ENCODE measurements at places on chromosomes 12 and 14.

GRCh38 chr14:58555647-58556046 is 82.1 kb upstream of the DACT1 start:
- no peak for DNase-seq

GRCh38 chr14:73816393-73816816 is 35.2 kb upstream of the PTGR2 start:
- no peak for DNase-seq

- no peak for DNase-seq
These were observed 48.7 kb downstream of the MIPOL1 start for GRCh38 chr14:37246427-37246829.

- peak; percentile 18 for DNase-seq
These were observed 49.9 kb downstream of the PTHLH start for GRCh38 chr12:27922531-27923139.

DNA sequence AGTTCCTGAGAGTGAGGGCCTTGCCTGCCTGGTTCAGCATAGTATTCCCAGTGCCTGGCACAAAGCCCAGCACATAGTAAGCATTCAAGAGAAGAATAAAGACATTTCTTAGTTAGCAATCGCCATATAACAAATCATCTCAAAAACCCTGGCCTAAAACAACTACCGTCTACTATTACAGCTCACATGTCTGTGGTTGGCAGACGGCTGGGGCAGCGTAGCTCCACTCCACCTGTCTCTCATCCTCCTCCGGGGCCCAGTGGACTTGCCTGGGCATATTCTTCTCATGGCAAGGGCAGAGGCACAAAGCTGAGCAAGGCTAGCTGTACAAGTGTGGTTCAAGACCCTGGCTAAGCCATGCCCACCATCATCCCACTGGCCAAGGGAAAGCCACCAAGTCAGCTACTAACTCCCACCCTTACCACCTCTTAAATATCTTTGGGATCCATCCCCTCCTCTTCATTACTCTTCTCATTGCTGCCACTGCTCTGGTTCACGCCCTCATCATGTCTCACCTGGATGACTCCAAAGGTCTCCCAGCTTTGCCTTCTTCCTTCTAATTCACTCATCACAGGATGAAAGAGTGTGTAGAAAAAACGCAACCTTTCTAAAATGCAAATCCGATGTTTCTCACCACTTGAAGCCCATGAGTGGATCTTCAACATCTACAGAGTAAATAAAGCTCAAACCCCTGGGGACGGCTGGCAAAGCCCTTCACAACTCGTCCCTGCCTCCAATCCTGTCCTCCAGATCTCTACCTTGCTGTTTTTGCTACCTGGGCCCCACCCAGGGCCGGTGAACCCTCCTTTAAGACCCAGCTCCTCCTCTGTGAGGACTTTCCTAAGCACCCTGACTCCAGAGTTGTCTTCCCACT is 10.4 kb downstream of the TMEM229B start:
- DNase-seq, result no peak

- no peak for DNase-seq
These were observed 130.8 kb upstream of the CNTN1 start for GRCh38 chr12:40561395-40561966.

DNA sequence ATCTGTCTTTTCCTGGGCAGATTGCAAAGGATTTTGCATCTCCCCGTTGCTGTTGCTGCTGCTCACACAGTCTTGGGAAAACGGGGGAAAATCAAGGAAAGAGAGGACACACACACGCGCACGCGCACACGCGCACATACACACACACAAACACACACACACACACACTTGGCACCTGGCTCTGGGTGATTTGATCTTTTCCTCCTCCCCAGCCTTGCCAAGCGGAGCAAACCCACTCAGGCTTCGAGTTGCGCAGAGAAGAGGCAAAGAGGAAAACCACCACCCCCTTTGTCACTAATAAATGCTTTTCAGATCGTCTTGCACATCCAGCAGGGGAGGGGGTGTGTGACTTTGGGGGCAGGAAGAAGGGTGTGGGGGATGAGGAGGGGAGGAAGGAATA is 965 bp upstream of the NOS1 start:
- no peak for DNase-seq

DNA sequence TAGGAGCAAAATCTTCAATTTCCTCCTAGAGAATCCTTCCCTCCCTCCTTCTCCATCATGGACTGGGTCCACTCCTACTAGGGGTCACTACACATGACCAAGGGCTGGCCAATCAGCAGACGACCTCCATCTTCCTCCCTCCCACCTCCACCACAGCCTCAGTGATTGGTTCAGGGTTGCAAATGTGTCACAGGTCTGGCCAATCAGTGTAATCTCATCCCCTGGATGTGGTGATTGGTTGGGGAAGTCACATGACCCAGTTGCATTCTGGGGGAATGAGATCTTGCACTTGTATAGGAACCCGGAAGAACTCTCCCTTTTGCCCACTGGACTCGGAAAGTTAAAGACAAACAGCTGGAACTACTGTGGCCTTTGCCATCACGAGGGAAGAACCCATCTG is 169.2 kb downstream of the PIWIL1 start:
- DNase-seq, result no peak

- no peak for DNase-seq
These were observed 75.9 kb downstream of the TMTC1 start for GRCh38 chr12:29707846-29708245.

DNA sequence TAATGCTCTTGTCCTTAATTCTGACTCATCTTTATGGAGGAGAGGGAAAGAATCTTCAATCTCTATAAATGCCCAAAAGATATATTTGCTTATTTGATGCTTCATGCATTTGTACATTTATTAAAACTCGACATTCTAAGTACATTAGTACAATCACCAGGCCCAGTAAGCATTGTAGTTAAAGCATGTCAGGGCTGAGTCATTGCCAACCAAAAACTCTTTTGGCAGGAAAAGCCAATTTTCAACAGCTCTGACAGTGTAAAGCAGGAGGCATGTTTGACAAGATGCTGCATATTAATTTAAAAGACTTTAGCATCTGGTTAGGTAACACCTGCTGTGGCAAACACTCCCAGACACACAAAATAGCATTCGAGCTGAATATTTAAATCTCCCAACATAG is 290.9 kb downstream of the PPFIA2 start:
- DNase-seq, result no peak

DNA sequence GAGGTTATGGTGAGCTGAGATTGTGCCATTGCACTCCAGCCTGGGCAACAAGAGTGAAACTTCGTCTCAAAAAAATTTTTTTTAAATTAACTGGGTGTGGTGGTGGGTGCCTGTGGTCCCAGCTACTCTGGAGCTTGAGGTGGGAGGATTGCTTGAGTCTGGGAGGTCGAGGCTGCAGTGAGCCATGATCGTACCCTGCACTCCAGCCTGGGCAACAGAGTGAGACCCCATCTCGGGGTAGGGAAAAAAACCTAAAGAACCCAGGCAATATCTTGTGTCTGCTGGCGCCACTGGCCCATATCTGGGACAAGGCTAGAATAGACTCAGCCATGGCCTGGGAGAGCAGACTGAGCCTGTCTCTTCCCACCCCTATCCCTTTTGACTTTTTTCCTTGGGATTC is 9.1 kb upstream of the GPRC5A start:
- DNase-seq, result no peak

DNA sequence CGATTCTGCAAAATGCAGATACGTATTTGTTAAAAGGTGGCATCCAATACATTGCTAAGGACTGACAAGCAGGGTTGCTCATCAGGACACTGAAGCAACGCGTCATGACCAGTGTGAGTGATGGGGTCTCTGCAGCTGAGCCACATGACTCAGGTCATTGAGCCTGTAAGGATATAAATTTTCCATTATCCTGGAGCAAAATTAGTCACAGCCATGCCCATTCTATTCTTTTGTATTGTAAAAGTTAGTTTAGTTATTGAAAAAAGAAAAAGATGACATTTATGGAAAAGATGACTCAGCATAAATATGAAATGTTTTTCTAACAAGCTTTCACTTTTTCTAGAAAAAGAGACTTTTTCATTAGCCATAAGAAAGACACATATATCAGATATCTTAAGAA is 268.0 kb upstream of the TMEM132C start:
- DNase-seq, result no peak

GRCh38 chr14:32601069-32601468 is 272.0 kb downstream of the AKAP6 start:
- no peak for DNase-seq

GRCh38 chr14:82414853-82415539 is 881.3 kb upstream of the SEL1L start:
- DNase-seq, result no peak

GRCh38 chr14:54309615-54310014 is 87.2 kb upstream of the CDKN3 start:
- no peak for DNase-seq

DNA sequence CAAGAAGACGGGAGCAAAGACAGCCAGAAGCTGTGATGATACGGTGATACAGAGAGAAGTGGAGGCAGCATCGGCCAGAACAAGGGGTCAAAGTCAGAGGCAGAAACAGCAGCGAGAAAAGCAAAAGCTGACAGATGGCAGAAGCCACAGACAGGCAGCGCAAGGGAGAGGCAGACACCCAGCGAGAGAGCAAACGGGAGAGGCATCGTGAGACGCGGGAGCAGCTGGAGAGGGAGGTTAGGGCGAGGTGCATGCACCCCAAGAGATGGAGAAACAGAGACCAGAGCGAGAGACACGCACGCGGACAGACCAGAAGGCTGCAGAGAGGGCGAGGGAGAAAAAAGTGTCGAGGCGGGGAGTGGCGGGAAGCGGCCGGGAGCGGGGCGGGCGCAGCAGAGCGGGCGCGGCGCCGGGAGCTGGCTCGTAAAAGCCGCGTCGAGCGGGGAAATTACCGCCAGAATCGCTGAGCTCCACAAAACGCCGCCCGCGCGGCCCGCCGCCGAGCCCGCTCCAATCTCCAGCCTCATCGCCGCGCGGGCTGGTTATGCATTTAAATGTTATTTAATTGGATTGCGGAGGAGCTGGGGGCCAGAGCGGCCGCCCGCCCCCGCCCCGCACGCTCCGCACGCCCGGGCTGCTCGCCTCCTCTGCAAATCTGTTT is 15.6 kb downstream of the SMUG1 start:
- peak; percentile 1 for DNase-seq

GRCh38 chr14:29895591-29896083 is 32.0 kb downstream of the PRKD1 start:
- DNase-seq, result no peak

- no peak for DNase-seq
These were observed 836 bp downstream of the PTPN21 start for GRCh38 chr14:88553886-88554456.

DNA sequence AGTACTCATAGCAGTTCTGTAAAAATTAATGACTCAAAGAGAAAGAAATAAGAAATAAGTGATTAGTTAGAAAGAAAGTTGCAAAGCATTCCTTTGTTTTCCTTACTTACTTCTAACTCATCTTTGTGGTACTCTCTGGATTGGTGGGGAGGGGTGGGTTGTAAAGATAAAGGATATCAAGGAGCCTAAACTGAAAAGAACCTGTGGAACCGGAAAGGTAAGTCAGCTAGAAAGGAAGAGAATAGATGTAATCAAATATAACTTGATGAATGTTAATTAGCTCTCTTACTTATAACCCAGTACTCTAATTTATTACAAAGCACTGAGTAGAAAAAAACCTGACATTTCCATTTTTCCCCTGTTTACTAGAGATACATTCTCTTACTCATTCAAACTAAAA is 37.5 kb upstream of the KRR1 start:
- DNase-seq, result no peak

DNA sequence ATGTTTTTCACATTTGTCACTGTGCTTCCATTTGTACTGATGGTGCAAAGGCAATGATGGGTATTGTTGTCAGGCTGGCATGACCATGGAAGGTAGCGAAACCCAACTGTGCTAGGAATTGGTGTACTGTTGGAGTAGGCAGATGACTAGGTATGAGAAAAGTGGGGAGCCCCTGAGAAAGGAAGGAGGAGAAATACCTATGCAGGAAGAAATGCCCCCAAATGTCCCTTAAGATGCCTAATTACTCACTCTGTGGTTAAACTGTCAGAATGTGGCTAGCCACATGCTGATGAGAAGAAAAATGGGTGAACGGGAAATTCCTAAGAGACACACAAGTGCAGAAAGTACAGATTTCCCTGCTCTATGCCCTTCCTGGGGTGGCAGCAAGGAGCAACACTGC is 339.1 kb downstream of the TMEM132D start:
- no peak for DNase-seq

GRCh38 chr14:31889297-31889696 is 187.8 kb upstream of the ARHGAP5 start:
- DNase-seq, result no peak

- no peak for DNase-seq
These were observed 472.8 kb upstream of the PRICKLE1 start for GRCh38 chr12:43062201-43062895.

DNA sequence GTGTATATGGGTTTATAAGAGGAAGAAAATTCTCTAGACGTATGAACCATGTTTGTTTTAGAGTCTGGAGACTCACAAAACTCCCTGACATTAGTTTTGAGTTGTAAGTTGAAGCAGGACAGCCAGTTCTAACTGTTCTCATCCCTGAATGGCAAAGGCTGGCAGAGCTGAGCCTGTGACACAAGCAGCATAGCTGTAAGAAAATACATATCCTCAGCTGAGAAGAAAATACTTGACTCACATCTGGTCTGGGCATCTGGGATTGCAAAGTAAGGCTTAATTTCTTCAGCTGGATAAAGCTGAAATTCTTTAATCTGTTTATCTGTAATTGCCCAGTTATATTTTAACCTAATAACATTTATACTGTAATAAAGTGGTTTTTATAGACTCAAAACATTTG is 156.3 kb downstream of the PELI2 start:
- DNase-seq, result no peak

DNA sequence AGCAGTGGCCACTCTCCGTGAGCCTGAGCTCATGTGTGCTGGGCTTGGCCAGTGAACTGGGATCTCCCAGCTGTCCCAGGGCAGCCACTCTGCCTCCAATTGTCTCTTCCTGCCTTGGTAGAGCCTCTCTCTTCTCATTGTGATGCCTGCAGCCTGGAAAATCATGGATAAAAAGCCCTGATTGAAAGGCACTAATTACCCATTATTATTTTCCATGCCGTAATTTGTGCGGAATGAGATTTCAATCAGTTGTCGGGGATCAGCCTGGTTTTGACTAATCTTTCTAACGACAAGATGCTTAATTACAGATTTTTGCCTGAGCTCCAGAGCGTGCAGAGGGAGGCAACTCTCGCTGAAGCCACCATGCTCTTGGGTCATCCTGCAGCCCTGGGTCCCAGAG is 52.7 kb downstream of the ESRRB start:
- DNase-seq, result no peak

- no peak for DNase-seq
These were observed 17.6 kb upstream of the CDH24 start for GRCh38 chr14:23074906-23075305.

GRCh38 chr12:93256256-93256969 is 121.3 kb upstream of the NUDT4 start:
- no peak for DNase-seq

- DNase-seq, result peak; percentile 30
These were observed 29.1 kb upstream of the SOS2 start for GRCh38 chr14:50260511-50260910.

DNA sequence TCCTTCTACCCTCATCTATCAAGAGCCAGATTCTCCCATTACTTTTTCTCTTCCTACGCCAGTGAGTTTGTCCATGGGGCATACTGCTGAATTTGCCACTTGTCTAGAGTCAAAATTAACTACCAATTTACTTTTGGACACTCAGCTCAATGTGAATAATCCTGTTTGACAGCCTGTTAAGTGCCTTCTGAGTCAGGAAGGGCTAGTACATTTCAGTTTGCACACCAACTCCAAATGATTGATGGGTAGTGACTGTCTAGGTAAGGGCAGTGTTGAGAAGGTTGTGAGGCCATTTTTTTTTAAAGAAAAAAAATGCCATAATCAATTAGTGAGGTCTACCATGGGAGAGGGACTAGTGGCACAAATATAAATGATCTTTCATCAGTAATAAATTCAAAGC is 21.8 kb upstream of the TRIM9 start:
- no peak for DNase-seq
